ENCODE measurements at places on chromosomes 12 and 14.

DNA sequence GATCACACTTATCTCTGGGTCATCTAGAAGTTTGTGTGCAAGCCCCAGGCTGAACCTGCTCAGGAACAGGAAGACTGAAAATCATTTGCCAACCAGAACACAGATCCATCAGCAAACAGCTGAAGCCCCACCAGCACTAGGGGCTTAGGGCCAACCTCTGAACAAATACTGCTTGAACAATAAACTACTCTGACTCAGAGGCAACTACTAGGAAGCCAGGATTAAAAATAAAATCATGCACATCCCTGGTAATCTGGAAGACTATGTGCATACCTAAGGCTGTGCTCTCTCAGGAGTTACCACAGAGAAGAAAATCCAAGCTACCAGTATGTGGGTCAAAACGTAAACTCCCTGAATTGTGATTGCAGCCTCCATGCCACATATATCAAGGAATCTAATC is 15.9 kb downstream of the GALNT8 start:
- no peak for DNase-seq

GRCh38 chr12:72717036-72717435 is 444.9 kb downstream of the TRHDE start:
- DNase-seq: no peak

DNA sequence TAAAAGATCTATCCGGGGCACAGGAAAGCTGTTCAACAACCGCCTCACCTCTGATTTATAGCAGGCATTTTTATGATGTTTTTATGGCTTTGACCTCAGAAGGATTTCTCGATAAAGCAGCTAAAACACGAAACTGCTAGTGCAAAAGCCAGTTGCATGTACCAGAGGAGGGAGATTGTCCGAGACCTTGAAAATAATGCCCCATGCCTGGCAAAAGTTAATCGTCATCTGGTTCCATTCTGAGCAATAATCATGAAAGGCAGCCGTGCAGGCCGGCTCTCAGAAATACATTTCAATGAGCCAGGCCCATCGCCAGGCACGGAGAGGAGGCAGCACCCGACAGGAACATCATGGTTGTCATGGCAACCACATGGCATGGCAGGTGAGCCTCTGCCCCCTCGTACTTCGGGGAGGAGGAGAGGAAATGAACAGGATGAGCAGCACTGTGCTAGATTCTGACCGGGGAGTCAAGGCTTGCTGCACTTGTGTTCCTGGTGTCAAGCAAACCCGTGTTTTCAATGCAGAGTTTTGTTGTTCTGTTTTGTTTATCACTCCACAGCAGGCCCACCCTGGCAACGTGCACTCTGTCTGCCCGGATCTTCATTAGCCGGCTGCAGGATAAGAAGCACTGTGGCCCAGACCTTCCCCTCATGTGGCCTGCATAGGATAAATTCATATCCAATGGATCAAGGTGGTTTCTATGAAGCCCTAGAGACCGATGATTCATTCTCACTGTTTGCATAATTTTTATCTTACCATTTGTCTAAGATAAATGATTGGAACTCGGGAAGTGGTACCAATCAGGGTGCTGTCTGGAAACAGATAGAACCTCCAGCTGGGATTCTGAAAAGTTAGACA is 160.2 kb downstream of the RIMBP2 start:
- no peak for DNase-seq

- DNase-seq: no peak
These were observed 24.1 kb downstream of the SLC4A8 start for GRCh38 chr12:51448618-51449256.

- peak; percentile 19 for DNase-seq
These were observed 30.0 kb upstream of the OR4E1 start for GRCh38 chr14:21703357-21704326.

GRCh38 chr12:13075118-13075480 is 28.4 kb downstream of the GSG1 start:
- no peak for DNase-seq

GRCh38 chr14:81276073-81277069 is 55.6 kb upstream of the GTF2A1 start:
- no peak for DNase-seq

DNA sequence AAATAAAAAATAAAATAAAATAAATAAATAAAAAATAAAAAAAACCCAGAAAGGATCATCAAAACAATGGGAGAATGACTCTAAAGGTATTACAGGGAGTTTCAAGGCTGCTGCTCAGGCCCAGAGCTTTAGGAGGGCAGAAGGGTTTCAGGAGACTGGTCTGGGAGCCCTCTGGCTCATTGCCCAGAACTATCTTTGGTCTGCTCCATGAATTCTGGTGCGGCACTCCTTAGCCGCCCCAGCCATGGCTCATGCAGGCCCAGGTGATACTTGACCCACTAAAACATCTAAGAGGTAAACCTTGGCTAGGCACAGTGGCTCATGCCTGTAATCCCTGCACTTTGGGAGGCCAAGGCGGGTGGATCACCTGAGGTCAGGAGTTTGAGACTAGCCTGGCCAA is 14.7 kb upstream of the TMED10 start:
- DNase-seq: no peak

DNA sequence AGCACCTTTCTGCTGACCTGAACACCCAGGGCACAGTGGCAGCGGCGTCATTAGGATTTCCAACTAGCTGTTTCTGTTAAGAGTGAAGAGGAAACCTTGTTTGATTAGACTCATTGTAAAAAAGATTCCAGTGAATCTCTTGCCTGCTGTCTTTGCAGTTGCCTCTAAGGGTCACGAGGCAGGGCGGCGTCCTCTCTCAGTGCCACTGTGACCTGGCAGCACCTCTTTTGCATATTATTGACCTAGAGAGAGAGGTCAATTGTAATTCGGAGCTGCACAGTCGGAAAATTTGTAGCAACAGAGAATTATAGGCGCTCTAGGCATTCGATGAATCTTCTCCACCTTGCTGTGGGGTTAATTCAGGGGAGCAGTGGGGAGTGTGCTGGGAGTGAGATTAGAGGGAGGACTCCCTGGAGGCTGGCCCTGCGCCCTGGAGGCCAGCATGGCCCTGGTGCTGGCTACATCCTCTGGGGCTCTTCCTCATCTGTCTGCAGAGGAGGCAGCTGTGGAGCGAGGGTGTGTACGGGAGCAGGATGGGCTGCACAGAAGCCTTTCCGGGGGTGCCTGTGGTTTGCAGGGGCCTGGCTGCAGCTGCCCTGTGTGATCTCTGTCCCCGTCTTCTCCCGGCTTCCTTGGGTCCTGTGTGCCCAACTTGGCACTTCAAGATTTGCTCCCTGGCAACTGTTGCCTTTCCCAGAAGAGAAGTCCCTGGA is 14.3 kb downstream of the PACS2 start:
- no peak for DNase-seq

DNA sequence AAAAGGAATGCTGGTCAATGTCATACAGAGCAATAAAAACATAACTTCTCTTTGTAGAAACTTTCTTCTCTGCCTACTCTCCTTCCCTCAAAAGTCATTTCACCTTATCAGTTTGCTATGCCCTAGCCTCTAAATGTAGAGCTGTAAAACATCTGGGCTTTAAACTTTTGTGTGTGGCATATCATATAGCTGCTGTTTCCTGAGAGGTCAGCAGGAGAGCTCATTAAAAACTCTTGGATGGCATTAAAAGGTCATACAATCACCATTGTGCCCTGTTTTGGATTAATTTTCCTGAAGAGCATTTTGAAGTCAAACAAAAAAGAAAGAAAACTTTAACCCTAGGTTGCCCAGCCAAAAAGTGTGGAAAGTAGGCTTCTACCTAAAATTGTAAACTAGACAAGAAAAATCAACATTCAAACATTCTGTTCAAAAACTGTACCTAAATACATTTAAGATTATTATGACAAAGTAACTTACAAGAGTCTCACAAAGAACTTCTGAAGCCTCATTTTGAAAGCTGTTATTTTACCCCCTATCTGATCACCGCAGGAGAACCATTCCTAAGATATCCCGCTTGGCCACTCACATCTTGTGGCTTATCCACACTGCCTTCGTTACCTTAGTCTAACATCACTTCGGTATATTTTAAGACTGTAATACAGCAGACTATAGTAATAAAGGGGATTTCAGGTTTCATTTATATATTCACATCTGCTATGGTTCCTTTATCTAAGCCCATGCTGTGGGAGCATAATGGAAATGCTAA is 38.1 kb downstream of the TXNDC16 start:
- no peak for DNase-seq

GRCh38 chr12:105454688-105455087 is 124.2 kb downstream of the C12orf75 start:
- no peak for DNase-seq

DNA sequence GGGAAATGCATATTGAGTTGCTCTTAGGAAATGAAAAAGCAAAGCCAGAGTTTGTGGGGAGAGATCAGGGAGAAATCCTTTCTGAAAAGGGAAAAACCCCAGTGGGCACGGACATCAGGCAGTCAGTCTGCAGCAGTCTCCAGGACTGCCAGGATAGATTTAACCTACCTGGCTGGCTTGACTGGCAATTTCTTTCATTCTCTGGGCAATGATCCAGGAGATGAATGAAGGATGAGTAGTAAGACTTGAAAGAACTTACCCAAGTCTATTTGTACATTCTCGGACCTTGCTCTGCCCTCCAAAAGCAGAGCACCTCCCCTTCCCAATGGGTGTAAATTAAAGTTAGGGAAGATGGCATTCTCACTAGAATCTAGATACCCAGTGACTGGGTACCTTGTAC is 42.9 kb downstream of the CMAS start:
- DNase-seq: no peak

DNA sequence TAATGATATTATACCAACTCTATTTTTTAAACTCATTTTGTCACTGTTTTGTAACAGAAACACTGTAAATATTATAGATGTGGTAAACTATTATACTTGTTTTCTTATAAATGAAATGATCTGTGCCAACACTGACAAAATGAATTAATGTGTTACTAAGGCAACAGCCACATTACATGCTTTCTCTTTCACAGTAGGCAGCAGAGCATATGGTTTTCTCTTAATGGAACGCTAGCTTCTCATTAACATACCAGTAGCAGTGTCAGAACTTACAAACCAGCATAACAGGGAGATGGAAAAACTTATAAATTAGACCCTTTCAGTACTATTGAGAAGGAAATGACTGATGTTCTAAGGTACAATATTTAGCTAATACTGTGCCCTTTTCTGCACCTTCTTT is 398.8 kb downstream of the PRKD1 start:
- DNase-seq: no peak

- DNase-seq: no peak
These were observed 190.4 kb downstream of the PPM1H start for GRCh38 chr12:62744551-62744950.

- no peak for DNase-seq
These were observed 79.3 kb downstream of the KIF26A start for GRCh38 chr14:104217486-104218360.

DNA sequence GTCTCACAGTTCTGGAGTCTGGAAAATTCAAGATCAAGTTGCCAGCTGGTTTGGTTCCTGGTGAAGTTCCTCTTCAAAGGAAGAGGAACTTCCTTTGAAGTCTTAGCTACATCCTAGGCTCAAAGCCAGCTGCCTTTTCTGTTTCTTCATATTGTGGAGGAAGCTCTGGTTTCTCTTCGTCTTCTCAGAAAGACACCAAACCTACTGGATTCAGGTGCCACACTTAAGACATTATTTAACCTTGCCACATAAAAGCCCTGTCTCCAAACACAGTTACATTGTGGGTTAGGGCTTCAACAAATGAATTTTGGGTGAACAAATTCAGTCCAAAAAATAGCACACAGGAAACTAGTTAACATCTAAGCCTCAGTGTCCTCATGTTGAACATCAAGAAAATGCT is 1019.8 kb downstream of the GALC start:
- DNase-seq: no peak

DNA sequence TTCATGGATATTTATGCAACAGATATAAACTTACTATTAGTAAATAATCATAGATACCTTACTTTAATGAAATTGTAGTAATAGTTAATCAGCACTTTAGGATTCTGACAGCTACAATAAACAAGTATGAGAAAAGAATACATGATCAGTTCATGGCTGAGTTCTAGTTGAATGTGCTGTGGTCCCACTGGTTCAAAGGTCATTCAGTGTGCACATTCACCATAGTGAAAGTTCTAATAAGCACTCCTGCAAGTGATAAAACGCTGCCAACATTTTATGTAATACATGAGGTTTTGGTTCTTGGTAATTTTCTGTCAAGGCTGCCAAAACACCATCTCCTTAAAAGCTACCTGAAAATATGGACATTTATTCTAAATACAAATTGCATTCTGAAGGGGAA is 92.6 kb downstream of the NUMB start:
- no peak for DNase-seq

GRCh38 chr14:75896341-75896740 is 85.5 kb downstream of the TGFB3 start:
- no peak for DNase-seq

GRCh38 chr12:25979059-25979458 is 20.6 kb downstream of the RASSF8 start:
- no peak for DNase-seq

- no peak for DNase-seq
These were observed 69.9 kb upstream of the FOXN3 start for GRCh38 chr14:89486961-89487360.

DNA sequence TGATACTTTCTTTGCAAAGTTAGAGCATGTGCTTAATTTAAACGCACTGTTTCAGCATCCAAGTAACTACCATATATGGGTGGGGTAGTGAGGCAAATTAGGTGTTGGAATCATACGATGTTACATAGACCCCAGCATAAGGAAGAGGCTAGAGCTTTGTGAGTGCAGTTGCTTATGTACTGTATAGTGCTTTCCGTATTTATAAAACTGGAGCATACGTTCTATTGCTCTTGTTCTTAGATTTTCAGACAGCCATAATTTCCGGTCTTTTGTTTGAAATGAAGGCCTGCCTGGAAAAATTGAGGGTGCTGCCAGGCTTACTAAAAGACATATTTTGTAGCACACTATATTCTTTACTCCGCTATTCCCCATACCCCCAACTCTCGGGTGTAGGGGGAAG is 335.7 kb downstream of the FOXG1 start:
- DNase-seq: no peak

GRCh38 chr14:73287071-73287470 is 49.8 kb downstream of the PAPLN start:
- DNase-seq: no peak

DNA sequence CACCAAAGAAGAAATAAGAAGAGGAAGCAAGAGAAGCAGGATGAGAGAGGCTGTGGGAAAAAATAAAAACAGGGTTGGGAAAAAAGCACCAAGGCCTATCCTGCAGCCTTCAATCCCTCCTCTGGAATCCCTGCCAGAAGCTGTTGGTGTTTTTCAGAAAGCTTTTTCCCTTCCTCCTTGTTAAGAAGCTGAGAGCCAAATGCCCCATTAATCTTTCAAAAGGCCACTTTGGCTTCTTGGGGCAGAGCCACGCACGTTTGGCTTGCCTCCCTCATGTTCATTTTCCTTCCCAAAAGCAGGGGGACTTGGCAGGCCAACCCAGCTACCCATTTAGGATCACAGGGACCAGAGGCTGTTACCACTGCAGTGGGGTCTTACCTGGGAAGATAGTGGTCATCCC is 365.3 kb downstream of the NUAK1 start:
- DNase-seq: no peak

- no peak for DNase-seq
These were observed 97.2 kb downstream of the PCNX1 start for GRCh38 chr14:71004481-71004880.
